ENCODE measurements at places on chromosomes 12 and 14.

GRCh38 chr12:121781484-121781997 is 11.9 kb downstream of the RHOF start:
- DNase-seq: no peak

DNA sequence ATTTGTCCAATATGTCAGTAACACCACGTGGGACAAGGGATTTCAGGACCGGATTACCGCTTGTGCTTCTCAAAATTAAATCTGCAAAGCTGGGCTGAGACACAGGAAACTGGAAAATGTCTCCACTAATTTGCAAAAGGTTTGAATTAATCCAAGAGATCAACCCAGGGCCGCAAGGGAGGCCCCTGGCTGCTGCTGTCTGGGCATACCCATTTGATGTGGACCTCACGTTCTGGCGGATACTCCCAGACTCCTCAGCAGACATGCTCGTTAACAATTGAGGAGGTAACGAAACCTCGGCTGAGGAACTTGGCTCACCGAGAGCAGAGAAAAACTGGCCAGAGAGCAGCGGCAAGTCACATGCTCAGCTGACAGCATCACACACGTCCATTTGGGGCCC is 180.6 kb downstream of the SLC15A4 start:
- no peak for DNase-seq

DNA sequence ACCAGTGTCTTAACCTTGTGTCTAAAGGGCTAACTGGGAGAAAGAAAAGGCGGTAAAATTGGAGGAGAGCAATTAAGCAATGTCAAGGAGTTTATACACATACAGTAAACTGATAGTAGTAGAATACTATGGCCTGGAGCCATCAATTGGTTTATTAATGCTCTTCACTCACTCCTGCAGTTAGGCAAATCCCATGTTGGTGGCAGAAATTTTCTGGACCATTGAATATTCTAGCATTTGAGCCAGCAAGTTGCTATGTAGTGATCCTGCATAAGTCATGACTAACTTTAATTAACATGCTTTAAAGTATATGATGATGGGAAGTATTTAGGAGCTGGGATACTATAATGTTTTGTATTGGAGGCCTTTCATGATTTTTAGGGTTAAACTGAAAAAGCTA is 14.3 kb upstream of the DERA start:
- no peak for DNase-seq

DNA sequence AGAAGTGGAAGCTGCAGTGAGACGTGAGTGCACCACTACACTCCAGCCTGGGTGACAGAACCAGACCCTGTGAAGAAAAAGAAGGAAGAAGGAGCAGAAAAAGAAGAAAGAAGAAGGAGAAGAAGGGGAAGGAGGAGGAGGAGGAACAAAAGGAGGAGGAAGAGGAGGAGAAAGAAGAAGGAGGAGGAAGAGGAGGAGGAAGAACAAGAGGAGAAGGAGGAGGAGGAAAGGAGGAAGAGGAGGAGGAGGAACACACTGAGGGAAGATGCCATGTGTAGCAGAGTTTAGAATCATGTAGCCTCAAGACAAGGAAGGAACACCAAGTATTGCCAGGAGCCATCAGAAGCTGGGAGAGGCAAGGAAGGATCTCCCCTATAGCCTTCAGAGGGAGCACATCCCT is 241.5 kb downstream of the KSR2 start:
- no peak for DNase-seq

GRCh38 chr14:50717811-50718210 is 49.7 kb upstream of the SAV1 start:
- DNase-seq: no peak

DNA sequence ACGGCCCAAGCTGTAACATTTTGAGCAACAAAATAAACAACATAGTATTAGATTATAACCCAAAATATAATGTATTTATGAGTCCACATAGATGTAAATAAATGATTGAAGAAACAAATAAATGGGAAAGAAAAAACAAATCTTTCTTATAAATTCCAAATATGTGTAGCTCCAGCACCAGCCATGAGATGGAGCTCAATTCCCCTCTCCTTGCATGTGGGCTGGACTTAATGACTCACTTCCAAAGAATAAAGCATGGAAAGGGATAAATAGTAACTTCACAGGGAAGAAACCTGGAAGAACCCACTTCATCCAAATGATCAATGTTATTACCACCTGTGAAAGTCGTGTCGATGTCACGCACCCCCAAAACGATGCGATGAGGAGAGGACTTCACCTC is 158.8 kb downstream of the RPAP3 start:
- peak; percentile 53 for DNase-seq

GRCh38 chr12:1044199-1044598 is 53.2 kb downstream of the ERC1 start:
- DNase-seq: no peak

GRCh38 chr14:100410056-100410565 is 87.0 kb downstream of the SLC25A47 start:
- peak; percentile 78 for DNase-seq

DNA sequence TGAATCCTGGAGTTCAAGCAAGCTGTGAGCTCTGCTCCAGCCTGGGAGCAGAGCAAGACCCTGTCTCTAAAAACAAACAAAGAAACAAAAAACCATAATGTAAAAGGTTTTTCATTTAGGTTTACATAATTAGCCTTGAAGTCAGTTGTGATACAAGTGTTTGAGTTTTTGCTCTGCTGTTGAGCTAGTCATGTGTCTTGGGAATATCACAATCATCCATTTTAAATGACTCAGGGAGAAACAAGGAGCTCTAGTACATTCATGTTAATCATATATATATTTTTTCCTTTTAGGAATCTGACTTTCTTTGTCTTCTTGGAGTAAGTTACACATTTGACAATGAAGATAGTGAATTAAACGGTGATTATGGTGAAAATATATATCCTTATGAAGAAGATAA is 12.9 kb downstream of the MIA2 start:
- DNase-seq: no peak

- no peak for DNase-seq
These were observed 190.4 kb upstream of the TMPO start for GRCh38 chr12:98325003-98325402.
